Ascending aorta (tissue), 2 donors: ENCODE measurements at places on chromosomes 1 and 21.
A peak's percentile ranks its signal among the peaks of the same experiment; 100 is the strongest.

- DNase-seq, result no peak
Observed at GRCh38 chr21:18443701-18444100, 40.1 kb upstream of the TMPRSS15 start.

- no peak for DNase-seq
Observed at GRCh38 chr1:161258439-161259344, at the start of gene PCP4L1. PCP4L1 (plus strand) TSS chr1:161258745; CDS start chr1:161258975, 230 bp downstream.

DNA sequence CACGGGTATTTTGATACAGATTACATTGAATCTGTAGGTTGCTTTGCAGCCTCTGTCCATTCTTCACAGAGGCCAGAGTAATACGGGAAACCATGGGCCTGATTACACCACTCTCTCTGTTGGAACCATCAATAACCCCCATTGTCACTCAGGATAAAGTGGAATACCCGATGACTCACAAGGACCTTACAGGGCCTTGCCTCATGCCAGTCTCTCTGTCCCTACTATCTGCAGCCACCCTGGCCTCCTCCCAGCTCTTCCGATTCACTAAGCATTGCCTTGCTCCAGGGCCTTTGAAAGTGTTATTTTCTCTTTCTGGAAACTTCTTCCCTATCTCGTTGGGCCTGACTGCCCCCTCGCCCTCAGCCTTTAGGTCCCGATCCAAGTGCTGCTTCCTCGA, 61.7 kb downstream of the HMGB4 start:
- DNase-seq, result no peak

GRCh38 chr21:15279482-15279881, 214.7 kb upstream of the NRIP1 start:
- no peak for DNase-seq

DNA sequence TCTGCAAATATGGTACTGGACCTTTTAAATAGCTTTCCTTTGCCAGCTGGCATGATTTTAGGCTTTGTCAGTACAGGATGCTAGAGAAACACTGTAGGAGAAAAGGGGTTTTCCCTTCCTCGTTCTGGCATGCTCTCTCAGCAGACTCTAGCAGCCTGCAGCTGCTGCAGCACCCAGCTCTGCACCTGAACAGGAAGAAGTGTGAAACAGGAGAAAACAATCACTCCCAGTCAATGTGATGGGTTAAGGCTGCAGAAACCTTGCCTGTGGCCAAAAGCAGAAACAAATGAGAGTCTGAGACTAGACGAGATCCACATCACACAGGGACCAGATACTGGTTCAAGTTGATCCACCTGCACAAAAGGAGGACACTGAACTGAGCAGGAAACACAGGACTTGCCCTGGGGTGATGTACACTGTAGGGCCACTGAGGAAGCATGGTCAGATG, 21.2 kb downstream of the OVGP1 start:
- no peak for DNase-seq

- no peak for DNase-seq
Observed at GRCh38 chr1:163063143-163063542, 6.0 kb upstream of the RGS4 start.

- no peak for DNase-seq
Observed at GRCh38 chr1:228010921-228011320, 4.1 kb downstream of the WNT3A start.

DNA sequence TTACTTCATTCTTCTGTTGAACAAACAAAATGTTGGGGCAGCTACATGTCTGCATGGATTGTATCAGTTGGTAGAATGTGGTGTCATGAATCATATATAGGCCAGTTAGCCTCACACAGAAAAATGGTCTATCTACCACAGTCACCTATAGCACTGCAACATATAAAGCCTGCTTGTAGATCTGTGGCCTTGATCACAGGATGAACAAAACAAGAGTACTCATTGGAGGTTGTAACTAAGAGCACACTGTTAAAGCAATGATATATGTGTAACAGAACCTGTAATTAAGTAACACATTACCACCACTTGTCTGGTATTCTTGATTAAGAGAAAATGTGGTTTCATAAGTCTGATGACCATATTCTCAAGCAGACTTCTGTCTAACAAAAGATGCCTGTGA, 167.3 kb upstream of the SGIP1 start:
- DNase-seq, result no peak

- no peak for DNase-seq
Observed at GRCh38 chr1:56707379-56707778, 62.3 kb downstream of the PRKAA2 start.

DNA sequence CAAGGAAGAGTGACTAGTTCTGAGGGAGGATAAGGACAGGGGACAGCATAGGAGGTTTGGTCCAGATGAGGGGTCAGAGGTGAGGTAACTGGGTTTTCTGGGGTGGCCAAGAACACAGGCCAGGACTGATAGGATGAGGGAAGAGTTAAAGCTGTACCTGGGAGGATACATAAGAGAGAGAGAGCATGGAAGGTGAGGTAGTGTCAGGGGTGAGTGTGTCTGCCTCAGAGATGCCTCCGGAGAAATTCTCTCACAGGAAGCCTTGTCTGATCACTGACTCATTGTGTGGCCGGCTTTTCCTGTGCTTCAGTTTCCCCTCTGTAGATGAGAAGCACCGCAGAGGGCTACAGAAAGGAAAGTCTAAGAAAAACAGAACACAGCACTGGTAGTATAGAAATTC, 40.2 kb downstream of the FASLG start:
- peak; percentile 8 for DNase-seq
